ENCODE measurements at places on chromosomes 1 and 21. TPM values are rescaled to one million over a fixed set of nuclear protein-coding genes. Genes with fewer than 3 reads are reported as not detected.

Gene ZNF436
- polyA plus RNA-seq, result 42.7 TPM

Gene ALPL
- 2.8 TPM for polyA plus RNA-seq

Gene MROH7
- polyA plus RNA-seq, result 2.6 TPM

Gene ZBTB8A
- polyA plus RNA-seq, result 8.7 TPM

Gene CD160
- polyA plus RNA-seq, result 0.88 TPM

Gene RHBDL2
- 0.45 TPM for polyA plus RNA-seq

Gene KLHDC8A
- 0.42 TPM for polyA plus RNA-seq

Gene CFAP57
- 0.24 TPM for polyA plus RNA-seq

Gene DBT
- polyA plus RNA-seq, result 9.3 TPM
